ENCODE measurements at places on chromosomes 11 and 22.

- no peak for DNase-seq
Observed at GRCh38 chr11:122816761-122817520, 21.4 kb upstream of the CRTAM start.

DNA sequence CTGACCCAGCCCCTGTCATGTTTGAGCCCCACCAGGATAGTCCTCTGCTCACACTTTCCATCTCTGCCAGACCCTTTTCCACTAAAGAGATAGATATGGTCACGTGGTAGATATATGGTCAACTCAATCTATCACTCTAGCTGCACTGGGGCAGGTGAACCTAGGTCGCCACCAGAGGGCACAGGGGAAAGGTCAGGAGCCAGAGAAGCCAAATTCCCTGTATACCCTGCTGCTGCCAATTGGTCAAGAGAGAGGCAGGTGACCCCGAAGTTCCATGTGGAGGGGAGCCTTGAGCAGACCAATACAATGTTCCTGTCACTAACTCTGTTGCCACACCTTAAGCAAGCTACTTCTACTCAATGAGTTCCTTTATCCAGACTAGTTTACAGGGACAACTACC lies 101.1 kb upstream of the GALNT18 start:
- no peak for DNase-seq

DNA sequence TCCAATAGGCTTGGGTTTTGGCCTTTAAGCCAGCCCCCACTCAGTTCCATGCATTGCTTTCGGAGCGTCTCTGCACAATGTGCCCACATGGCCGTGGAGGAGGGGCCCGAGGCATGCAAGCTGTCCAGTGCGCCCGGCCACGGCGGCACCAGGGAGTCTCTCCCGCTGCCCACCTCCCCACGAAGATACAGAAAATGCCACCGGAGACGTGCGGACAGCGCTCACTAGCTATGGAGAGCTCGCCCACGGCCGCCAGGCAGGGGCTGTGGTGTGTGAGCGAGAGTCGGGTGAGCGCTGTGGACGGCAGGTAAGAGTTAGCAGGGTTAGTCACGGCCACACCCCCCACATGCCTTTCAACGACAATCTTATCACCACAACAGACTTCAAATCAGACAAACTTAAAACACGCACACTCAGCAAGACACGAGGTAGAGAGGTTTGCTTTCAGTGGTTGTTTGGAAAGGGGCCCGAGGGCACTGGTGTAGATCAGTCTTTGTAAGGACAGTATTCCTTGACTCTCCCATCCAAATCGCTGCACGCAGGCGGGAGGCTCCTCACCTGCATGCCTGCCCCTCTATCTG lies 18.7 kb upstream of the BID start:
- DNase-seq, result no peak

GRCh38 chr22:37195921-37196320 lies 7.9 kb upstream of the C1QTNF6 start:
- DNase-seq, result no peak

DNA sequence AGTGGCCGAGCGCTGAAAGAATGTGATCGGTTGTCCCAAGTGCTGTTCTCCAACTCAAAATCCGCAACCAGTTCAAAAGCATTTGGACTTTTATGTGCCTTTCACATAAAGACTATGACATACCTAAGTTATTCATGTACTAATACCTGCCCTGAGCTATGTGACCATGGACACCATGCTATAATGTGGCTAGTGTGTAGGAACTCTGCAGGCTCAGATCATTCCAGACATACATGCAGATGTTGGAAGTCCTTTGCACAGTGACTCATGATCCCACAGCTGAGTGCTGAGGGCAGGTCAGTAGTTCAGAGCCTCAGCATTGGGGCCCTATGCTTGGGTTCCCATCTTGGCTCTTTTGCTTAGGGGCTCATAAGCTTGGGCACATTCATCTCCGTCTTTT lies 95.4 kb downstream of the IGLL1 start:
- no peak for DNase-seq

GRCh38 chr22:25742918-25743708 lies 1.1 kb downstream of the MYO18B start:
- DNase-seq, result no peak

- no peak for DNase-seq
Observed at GRCh38 chr11:30868626-30869081, 282.5 kb upstream of the MPPED2 start.

GRCh38 chr11:1500466-1501420 lies 14.2 kb upstream of the MOB2 start:
- DNase-seq, result no peak

GRCh38 chr11:132771746-132772145 lies 760.6 kb downstream of the OPCML start:
- DNase-seq, result no peak

GRCh38 chr22:33401291-33401690 lies 343.1 kb upstream of the SYN3 start:
- no peak for DNase-seq

DNA sequence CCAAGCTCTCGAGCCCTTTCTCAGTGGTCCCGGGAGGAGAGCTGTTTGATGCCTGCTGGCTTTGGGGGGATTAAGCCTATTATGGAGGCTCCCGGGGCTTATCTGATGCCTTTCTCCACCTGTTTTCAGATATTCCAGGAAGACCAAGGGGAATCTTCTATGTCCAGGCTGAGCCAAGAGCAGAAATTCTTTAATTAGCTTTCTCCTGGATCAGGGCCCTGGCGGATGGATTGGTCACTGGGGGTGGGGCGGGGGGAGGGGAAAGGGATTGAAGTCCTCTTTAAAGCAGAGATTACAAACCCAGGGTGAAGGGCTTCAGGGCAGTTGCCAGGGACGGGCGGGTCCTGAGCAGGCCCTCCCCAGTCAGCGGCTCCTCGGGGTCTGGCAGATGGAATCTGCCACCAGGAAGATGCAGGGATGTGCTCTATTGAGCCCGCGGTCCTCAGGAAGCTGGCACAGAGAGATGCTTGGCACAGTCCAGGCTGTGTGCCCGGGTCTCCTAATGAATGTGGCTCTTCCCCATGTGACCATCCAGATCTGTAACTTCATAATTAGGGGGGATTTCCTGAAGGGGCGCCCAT lies 33.6 kb downstream of the MACROD1 start:
- DNase-seq, result no peak

- DNase-seq, result no peak
Observed at GRCh38 chr11:5036669-5037068, 9.7 kb upstream of the OR52J3 start.

- DNase-seq, result no peak
Observed at GRCh38 chr11:71940561-71941219, 11.8 kb downstream of the RNF121 start.

DNA sequence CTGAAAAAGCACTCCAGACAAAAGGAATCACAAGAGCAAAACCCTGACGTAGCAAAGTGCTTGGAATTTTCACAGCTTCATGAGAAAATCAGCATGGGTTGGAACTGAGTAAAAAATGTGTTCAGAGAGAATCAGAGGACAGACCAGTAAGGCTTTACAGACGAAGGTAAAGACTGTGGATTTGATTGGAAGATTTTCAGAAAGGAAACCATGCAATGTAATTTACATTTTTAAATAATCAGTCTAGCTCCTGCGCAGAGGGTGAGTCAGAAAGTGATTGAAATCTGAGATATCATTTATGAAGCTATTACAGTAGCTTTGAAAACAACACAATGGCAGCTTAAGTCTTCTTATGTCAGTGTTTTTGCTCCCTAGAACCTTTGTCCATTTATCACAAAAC lies 1122.3 kb downstream of the LRRC4C start:
- no peak for DNase-seq

GRCh38 chr11:9259981-9260837 lies 4.9 kb downstream of the DENND5A start:
- no peak for DNase-seq

GRCh38 chr11:19970944-19971343 lies 189.3 kb downstream of the DBX1 start:
- DNase-seq, result no peak

GRCh38 chr22:17098379-17098819 lies 13.6 kb downstream of the IL17RA start:
- DNase-seq, result no peak

DNA sequence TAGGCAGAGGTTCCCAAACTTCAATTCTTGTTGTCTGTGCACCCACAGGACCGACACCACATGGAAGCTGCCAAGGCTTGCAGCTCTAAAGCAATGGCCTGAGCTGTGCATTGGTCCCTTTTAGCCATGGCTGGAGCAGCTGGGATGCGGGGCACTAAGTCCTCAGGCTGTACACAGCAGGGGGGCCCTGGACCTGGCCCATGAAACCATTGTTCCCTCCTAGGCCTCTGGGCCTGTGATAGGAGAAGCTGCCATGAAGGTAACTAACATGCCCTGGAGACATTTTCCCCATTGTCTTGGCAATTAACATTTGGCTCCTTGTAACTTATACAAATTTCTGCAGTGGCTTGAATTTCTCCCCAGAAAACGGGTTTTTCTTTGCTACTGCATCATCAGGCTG lies 43.6 kb upstream of the SLC6A5 start:
- DNase-seq, result no peak

GRCh38 chr22:29907753-29908515 lies 25.0 kb downstream of the MTMR3 start:
- no peak for DNase-seq

Data from stimulated activated CD8-positive, alpha-beta memory T cell treated with anti-CD3 and anti-CD28 coated beads, Interleukin-12 subunit alpha, Interleukin-12 subunit beta, amount 100 ng/mL, for 1 hour (primary cell).